Hematopoietic multipotent progenitor cell treated with erythropoietin and hydrocortisone succinate and interleukin-3 and kit ligand, for 17 days (in vitro differentiated cells): ENCODE measurements at places on chromosomes 6 and 20.

GRCh38 chr6:16855460-16855859 is 94.2 kb upstream of the ATXN1 start:
- DNase-seq = no peak

DNA sequence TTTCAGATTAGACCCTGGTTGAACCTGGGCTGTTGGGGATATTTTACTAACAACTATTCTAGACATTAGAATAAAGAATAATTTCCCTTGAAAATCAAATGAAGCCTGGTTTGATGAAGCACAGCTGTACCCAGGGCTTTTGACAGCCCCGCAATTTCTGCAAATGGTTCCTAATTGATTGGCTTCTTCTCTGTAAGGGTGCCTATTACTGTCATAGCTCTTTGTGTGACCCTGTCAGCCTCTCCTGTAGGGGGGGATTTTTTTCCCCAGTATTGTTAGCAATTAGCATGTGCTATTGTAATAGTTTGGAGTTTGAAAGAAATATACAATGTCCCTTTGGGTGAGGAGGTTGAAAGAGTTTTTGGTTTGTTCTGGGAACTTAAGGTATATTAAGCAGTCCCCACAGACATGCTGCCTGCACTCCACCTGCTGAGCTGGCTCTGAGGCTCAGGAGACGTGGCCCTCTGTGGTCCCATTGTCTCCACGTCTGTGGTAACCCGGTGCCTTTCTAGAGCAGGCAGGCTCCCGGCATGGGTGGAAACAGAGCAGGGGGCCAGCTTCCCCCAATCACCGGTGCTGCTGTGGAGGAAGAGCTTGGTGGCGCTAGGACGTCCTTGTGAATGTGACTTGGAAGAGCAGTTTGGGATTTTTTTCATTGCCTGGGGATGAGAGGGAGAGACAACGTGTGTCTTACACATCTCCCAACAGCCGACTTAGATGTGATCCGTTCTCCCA is 47.3 kb upstream of the CLDN20 start:
- no peak for DNase-seq

DNA sequence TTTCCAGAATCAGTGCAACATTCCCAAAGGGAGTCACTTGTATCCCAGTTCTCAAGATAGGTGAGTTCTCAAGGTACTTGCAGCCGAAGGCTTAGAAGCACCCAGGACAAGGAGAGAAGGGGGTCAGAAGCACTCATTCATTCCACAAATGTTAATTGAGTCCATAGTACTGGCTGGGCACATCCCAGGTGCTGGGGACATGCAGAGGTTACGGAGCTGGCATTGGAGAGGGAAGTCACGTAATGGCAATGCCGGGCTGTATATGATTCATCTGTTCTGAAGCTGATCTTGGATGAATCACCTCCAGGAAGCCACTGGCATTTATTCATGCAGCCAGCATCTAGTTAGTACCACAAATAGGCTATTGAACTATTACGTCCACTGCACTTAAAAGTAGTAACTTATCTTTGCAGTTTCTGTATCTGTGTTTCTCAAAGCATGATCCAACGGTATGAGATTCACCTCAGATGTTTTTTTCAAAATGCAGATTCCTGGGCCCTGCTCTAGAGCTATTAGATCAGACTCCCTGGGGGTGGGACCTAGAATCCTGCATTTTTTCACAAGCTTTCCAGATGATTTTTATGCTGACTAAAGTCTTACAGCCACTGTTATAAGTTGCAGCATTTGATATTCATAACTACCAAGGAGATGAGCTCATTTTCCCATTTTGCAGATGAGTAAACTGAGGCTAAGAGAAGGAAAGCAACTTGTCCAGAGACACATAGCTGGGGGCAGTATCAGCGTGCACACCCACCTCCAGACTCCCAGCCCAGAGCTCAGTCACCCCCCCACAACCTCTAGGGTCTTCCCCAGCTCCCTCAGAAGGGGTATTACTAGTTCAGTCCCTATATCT is 44.1 kb upstream of the ID1 start:
- no peak for DNase-seq

GRCh38 chr20:33051333-33051732 is 2.4 kb upstream of the BPIFB3 start:
- no peak for DNase-seq

- DNase-seq = no peak
These were observed 444.1 kb downstream of the KHDRBS2 start for GRCh38 chr6:61841958-61842357.

DNA sequence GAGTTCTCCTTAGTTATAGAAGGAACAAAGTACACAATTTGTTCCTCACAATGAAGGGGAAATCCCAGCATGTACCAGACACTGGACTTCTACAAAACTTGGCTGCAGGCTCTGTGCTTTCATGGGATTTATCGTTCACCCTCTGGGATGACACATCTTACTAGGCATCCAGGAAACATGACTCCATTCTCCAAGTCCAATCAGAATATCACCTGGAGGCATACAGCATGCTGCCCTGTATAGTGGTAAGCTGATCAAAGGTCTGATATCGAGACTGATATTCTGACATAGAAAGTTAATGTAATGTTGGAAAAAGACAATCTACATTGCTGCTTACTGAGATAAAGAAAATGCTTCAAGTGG is 6.7 kb downstream of the RWDD2A start:
- DNase-seq = no peak

DNA sequence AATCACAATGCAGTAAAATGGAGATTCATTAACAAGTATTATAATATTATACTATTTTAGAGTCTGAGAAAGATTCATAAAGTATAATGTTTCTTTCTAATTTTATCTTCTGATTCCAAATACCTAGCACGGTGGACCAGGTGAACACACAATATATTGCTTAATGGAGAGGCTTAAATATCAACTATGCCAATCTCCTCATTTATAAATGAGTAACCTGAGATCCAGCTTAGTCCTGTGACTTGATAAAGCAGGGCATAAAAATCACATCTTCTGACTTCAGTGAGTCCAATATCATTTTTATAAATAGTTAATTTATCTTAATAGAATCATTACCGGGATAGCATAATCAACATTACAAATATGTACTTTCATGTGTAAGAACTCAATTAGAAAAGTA is 144.4 kb upstream of the GJE1 start:
- DNase-seq = no peak

- no peak for DNase-seq
These were observed 37.8 kb downstream of the ZHX3 start for GRCh38 chr20:41279546-41280225.

DNA sequence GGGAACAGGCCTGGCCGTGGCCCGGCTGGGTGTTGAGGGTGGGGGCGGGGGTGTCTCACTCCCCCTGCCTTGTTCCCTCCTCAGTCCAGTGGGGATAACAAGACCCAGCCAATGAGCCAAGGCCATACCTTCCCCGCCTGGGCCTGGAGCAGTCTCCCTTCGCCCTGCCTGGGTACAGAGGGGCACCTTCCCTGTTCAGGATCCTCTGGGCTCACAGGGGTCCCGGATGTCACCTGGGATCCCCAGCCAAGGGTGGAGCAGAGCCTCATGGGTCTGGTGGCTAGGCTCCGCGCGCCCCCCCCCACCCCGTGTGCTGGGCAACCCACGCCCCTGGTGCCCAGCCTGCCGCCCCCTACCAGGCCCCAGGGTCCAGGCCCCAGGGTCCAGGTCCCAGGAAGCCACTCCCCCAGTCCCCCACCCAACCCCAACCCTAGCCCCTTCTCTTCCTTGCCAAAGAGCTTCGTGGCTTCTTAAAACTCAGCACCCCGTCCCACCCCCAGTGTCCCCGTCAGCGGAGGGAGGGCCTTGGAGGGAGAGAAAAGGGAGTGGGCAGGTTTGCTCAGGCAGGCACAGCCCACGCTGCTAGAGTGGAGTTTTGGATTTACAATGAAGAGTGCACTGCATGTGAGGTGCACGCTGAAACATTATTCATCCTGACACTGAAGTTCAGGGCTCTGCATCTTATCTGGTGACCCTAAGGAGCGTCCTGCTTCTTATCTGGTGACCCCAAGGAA is 11.8 kb downstream of the HRH3 start:
- DNase-seq = no peak

DNA sequence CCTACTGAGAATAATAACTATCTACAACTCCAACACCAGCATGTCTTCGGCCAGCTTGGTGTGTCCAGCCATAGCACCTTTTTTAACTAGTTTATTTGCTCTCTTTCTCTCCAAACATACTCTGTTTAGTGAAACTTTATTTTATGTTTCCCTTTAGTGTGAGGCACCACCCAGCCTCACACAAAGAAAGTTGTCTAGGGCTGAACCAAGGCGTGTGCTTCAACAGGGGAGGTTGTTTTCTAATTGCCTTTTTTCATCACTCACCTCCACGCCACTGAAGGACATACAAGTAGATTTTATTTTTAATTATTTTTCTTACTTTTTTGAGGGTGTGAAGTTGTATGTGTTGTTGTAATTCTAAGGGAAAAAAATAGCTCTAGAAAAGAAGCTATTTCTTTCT is 125.6 kb upstream of the MARCKS start:
- DNase-seq = no peak

GRCh38 chr6:80541886-80542285 is 435.4 kb downstream of the BCKDHB start:
- no peak for DNase-seq
